M059J (cell line): ENCODE measurements at places on chromosomes 6 and 20.

- DNase-seq = no peak
Measured at GRCh38 chr6:101208152-101208551, 185.4 kb upstream of the GRIK2 start.

DNA sequence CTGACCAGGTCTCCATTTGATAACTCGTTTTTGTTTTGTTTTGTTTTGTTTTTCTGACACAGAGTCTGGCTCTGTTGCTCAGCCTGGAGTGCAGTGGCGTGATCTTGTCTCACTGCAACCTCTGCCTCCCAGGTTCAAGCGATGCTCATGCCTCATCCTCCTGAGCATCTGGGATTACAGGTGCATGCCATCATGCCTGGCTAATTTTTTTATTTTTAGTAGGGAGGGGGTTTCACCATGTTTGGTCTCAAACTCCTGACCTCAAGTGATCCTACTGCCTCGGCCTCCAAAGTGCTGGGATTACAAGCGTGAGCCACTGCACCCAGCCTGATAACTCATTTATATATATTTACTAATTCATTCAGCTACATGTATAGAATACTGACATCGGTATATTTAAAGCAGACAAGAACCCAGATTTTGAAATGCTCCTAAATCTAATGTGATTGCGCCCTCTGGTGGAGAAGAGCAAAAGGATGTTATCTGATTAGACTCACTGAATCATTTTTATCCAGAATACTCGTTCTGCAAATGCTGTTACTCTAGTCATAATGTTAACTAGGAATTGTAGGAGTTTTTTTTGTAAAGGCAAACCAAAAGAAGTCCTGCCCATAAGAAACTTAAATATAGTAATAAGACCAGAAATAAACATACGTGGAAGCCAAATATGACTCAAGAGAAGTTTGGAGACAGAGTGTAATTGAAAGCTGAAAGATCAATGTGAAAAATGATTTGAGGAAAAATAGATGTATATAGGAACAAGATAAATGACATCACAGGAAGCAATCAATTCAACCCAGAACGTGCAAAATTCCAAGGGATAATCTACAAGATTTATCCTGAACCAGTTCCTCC lies 5.3 kb upstream of the COL12A1 start:
- peak; percentile 77 for DNase-seq

- DNase-seq = no peak
Measured at GRCh38 chr20:37137547-37137946, 41.6 kb upstream of the RPN2 start.

GRCh38 chr6:137776786-137777686 lies 90.0 kb upstream of the TNFAIP3 start:
- DNase-seq = no peak

DNA sequence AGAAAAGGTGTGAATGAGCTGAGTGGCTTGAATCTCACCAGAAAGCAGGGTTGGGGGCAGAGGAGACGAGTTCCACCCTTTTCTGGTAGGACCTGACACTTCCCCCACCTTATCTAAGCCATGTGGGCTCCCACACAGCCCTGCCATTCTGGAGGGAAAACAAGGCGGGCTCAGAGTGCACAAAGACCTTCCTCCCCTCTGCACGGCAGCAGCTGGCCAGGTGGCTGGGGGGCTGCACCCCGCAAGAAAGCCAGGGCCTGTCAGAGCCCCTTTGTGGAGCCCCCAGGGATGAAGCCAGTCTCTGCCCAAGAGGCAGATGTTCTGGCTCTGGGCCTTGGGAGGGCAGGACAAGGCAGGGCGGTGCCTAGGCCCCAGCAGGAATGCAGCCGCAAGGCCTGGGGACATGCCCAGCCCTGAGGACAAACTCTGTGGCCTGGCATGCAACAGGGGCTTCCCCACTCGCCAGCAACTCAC lies 48.4 kb upstream of the DSN1 start:
- DNase-seq = peak; percentile 69
